Spleen (tissue), 13 donors: ENCODE measurements at places on chromosomes 6 and 20.

- H3K27me3 ChIP-seq, result no peaks in the 10 kb centered on the region
- no peak for DNase-seq
- no peaks in the 10 kb centered on the region for H3K4me1 ChIP-seq
- no peak overlapping the region for H3K27ac ChIP-seq
Observed at GRCh38 chr20:558117-558516, 14.5 kb upstream of the CSNK2A1 start.

DNA sequence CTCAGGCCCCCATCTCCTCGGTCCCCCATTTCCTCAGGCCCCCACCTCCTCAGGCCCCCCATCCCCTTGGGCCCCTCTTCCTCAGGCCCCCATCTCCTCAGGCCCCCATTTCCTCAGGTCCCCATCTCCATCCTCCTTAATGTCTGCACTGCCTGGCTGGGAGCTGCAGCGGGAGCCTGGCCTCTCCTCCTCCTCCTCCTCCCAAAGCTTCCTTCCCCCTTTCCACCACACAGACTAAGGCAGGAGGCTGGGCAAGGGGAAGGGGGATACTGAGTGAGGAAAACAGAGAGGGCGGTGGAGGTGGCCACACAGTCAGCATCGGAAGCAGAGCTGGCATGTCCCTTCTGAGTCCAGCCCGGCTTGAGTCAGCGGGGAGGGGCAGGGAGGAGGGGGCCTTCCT, 122.6 kb upstream of the RPS6KA2 start:
- H3K4me3 ChIP-seq, result no peak overlapping the region
- H3K27me3 ChIP-seq, result no peaks in the 10 kb centered on the region
- no peak for DNase-seq

GRCh38 chr20:22821796-22822195, 213.3 kb upstream of the SSTR4 start:
- DNase-seq, result no peak
- H3K27ac ChIP-seq, result no peak overlapping the region
- H3K36me3 ChIP-seq, result no peaks in the 10 kb centered on the region
- no peaks in the 10 kb centered on the region for H3K4me1 ChIP-seq
- H3K27me3 ChIP-seq, result no peaks in the 10 kb centered on the region

GRCh38 chr20:58668901-58669286, 17.8 kb downstream of the STX16 start:
- H3K27me3 ChIP-seq, result no peaks in the 10 kb centered on the region
- no peak for DNase-seq
- H3K36me3 ChIP-seq, result peaks cover 39% of the 10 kb centered on the region
- H3K4me3 ChIP-seq, result no peak overlapping the region

DNA sequence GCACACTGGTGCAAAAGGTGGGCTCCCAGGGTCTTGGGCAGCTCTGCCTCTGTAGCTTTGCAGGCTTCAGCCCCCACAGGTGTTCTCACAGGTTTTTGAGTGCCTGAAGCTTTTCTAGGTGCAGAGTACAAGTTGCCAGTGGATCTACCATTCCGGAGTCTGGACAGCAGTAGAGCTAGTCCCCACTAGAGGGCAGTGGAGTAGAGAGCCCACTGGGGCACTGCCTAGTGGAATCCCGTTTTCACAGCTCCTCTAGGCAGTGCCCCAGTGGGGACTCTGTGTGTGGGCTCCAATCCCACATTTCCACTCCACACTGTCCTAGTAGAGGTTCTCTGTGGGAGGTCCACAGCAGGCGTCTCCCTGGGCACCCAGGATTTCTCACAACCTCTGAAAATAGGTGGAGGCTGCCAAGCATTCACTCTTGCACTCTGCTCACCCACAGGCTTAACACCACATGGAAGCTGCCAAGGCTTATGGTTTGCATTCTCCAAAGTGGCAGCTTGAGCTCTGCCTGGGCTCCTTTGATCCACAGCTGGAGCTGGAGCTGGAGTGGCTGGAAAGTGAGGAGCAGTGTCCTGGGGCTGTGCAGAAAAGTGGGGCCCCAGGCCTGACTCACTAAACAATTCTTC, 86.3 kb upstream of the PROKR2 start:
- no peaks in the 10 kb centered on the region for H3K4me1 ChIP-seq
- no peak overlapping the region for H3K4me3 ChIP-seq
- no peaks in the 10 kb centered on the region for H3K36me3 ChIP-seq
- H3K27me3 ChIP-seq, result peaks cover under 1% of the 10 kb centered on the region

- DNase-seq, result no peak
- H3K27ac ChIP-seq, result no peak overlapping the region
- H3K36me3 ChIP-seq, result no peaks in the 10 kb centered on the region
- H3K4me1 ChIP-seq, result peaks cover 15% of the 10 kb centered on the region
Observed at GRCh38 chr6:20334334-20334733, 67.3 kb upstream of the E2F3 start.

GRCh38 chr20:39909447-39909846, 779.6 kb downstream of the MAFB start:
- H3K36me3 ChIP-seq, result no peaks in the 10 kb centered on the region
- H3K4me1 ChIP-seq, result peaks cover 13% of the 10 kb centered on the region
- no peaks in the 10 kb centered on the region for H3K27me3 ChIP-seq
- peak; percentile 64 for DNase-seq
- peak overlapping the region; percentile 34 for H3K27ac ChIP-seq

- no peaks in the 10 kb centered on the region for H3K4me1 ChIP-seq
- no peak overlapping the region for H3K4me3 ChIP-seq
- no peak overlapping the region for H3K27ac ChIP-seq
- no peak for DNase-seq
Observed at GRCh38 chr6:101994521-101994920, 601.0 kb downstream of the GRIK2 start.

- H3K27me3 ChIP-seq, result no peaks in the 10 kb centered on the region
- H3K4me1 ChIP-seq, result no peaks in the 10 kb centered on the region
- H3K4me3 ChIP-seq, result no peak overlapping the region
- no peak for DNase-seq
- no peak overlapping the region for H3K27ac ChIP-seq
Observed at GRCh38 chr6:168013250-168013915, 15.9 kb downstream of the KIF25 start.

GRCh38 chr6:153312634-153313033, 181.6 kb upstream of the RGS17 start:
- DNase-seq, result no peak
- no peaks in the 10 kb centered on the region for H3K36me3 ChIP-seq
- no peak overlapping the region for H3K27ac ChIP-seq
- no peaks in the 10 kb centered on the region for H3K4me1 ChIP-seq
- H3K4me3 ChIP-seq, result no peak overlapping the region
- no peaks in the 10 kb centered on the region for H3K27me3 ChIP-seq

DNA sequence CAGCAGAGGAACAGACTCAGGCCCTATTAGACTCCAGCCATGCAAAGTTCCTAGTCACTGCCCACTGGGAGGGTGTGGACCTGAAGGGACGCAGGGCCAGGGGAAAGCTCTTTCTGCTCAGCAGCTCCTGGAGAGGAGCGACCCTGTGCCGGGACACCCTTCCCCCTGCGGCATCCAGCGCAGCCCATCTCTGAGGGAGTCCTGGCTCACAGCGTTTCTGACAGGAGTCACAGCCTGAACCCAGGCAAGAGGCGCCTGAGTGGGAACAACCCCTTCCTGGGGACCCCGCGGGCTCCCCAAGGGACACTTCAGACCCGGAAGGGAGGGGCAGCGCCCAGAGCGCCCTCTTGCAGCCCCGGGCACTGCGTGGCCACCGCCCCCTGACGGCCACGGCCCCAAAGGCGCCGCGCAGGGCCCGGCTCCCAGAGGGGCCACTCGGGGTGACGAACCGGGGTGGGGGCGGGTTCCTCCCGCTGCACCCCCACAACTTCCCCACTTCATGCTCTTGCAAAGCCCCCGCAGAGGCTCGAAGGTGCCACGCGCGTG, 862 bp downstream of the UCKL1 start:
- no peak for DNase-seq
- H3K4me1 ChIP-seq, result peaks cover 78% of the 10 kb centered on the region
- H3K27me3 ChIP-seq, result no peaks in the 10 kb centered on the region
- peak overlapping the region; percentile 90 for H3K27ac ChIP-seq
- H3K4me3 ChIP-seq, result peak overlapping the region; percentile 91

GRCh38 chr6:148523048-148523447, 180.4 kb downstream of the SASH1 start:
- H3K27me3 ChIP-seq, result no peaks in the 10 kb centered on the region
- no peak overlapping the region for H3K4me3 ChIP-seq
- DNase-seq, result no peak
- H3K36me3 ChIP-seq, result no peaks in the 10 kb centered on the region
- H3K4me1 ChIP-seq, result peaks cover 18% of the 10 kb centered on the region
- no peak overlapping the region for H3K27ac ChIP-seq

GRCh38 chr20:56245761-56246160, 2.8 kb upstream of the MC3R start:
- no peaks in the 10 kb centered on the region for H3K4me1 ChIP-seq
- no peak for DNase-seq
- H3K36me3 ChIP-seq, result no peaks in the 10 kb centered on the region
- H3K27me3 ChIP-seq, result no peaks in the 10 kb centered on the region
- H3K4me3 ChIP-seq, result no peak overlapping the region

DNA sequence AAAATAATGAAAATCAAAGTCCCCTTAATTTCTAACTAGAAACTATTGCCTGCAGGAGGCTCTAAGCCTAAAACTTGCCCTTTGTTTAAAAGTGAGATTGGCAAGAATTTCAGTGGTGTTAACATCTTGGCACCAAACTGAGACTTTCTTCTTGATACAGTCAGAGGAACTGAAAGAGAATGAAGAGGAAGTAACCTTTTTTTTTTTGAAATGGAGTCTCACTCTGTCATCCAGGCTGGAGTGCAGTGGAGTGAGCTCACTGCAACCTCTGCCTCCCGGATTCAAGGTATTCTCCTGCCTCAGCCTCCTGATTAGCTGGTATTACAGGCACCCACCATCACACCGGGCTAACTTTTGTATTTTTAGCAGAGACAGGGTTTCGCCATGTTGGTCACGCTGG, 3.6 kb downstream of the DOP1A start:
- no peaks in the 10 kb centered on the region for H3K27me3 ChIP-seq
- no peaks in the 10 kb centered on the region for H3K4me1 ChIP-seq
- peak overlapping the region; percentile 61 for H3K27ac ChIP-seq
- no peak for DNase-seq
- H3K36me3 ChIP-seq, result no peaks in the 10 kb centered on the region
- H3K4me3 ChIP-seq, result no peak overlapping the region
